NCI-H510A treated with DMSO at 0.1 percent for 48 hours (cell line): ENCODE measurements at places on chromosomes 7 and 10.

DNA sequence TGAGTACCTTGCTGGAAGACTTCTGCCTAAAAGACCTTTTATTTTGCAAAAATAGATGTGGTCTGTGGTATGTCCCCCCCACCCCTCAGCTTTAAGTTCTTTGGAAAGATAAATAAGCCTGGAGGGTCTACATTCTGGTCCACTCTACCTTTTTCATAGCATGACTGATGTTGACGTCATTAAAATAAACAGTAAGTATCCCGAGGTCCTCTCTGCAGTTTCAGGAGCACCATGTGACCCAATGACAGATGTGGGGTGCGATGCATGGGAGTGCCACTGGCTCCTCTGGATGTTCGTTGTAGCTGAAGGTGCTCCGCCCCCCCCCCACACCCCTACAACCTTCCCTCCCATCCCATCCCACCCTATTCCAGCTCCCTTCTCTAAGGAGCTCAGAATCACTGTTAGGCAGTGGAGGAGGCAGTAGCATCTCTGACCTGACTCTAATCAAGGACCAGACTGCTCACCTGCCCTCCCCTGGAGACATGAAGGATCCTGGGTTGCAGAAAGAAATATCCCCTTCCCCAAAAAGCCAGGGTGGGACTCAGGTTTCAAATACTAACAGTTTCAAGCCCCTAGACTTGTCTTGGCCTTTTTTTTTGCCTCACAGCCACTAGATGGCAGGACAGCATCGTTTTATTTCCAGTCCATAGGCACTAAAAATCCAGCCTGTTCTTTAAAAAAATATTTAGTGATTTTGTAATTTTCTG is 25.1 kb downstream of the CASP7 start:
- DNase-seq = peak; percentile 66

DNA sequence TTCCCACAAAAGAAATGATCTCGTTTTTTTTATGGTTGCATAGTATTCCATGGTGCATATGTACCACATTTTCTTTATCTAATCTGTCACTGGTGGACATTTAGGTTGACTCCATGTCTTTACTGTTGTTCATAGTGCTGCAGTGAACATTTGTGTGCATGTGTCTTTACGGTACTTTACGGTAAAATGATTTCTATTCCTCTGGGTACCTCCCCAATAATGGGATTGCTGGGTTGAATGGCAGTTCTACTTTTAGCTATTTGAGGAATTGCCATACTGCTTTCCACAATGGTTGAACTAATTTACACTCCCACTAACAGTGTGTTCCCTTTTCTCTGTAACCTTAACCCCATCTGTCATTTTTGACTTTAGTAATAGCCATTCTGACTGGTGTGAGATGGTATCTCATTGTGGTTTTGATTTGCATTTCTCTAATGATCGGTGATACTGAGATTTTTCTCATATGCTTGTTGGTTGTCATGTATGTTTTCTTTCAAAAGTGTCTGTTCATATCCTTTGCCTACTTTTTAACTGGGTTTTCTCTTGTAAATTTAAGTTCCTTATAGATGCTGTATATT is 37.2 kb downstream of the MKLN1 start:
- no peak for DNase-seq

- no peak for DNase-seq
Measured at GRCh38 chr7:33694006-33694405, 211.3 kb upstream of the BMPER start.

- peak; percentile 31 for DNase-seq
Measured at GRCh38 chr7:15305002-15305600, 256.7 kb downstream of the AGMO start.

DNA sequence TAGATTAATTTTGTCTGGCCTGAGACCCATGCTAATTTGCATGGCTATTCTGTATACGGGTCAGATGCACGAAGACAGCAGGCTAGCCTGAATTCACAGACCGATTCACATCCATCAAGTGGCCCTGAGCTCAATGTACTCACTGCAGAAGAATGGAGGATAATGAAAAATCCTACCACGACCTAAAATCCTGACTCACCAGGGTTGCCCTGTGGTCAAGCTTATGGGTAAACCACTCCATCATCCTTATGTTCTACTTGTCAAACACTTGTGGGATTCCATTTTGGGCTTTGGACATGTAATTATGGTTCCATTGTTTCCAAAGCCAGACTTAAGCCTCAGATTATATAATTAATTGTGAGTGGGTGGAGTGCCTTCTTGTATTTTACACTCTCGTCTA is 110.4 kb upstream of the ZNF438 start:
- DNase-seq = no peak

GRCh38 chr10:551373-552252 is 137.9 kb downstream of the DIP2C start:
- DNase-seq = no peak

DNA sequence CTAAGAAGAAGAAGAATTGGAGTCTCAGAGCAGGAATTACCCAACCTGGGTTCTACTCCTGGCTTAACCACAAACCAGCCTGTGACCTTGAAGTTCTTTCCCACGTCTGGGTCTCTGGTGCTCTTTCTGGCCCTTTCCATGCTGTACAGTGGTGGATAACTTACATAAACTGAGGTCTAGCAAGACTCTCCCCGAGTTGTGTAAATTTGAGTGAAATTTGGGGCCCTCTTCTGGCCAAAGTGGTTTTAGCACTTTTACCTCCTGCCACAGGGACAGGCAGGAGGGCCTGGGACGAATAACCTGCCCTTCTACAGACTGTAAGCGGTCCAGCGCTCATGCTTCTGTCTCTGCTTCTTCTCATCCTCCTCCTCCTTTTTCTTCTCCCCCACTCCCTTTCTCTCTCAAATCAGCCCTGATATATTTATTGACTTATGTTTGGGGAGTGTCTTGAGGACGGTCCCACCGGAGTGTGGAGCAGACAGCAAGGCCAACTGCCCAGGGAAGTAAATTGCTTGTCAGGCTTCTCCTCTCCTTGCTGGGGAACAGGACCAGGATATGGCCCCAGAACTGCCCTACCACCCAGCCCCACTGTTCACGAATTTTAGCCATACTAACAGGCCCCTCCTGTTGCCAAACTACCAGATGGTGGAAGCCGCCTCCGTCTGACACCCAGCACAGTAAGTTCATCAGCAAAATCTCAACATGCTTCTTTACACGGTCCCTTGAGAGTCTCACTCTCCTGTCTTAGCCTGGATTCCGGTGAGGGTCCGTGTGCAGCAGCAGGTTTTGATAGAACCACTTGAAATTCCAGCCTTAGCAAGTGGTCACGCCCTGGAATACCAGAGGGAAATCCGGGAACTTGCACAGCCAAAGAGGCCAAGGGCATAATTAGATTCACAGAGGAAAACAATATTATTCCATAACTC is 4.0 kb upstream of the SH3PXD2A start:
- peak; percentile 80 for DNase-seq

GRCh38 chr7:86963599-86964230 is 95.7 kb downstream of the ELAPOR2 start:
- no peak for DNase-seq

- no peak for DNase-seq
Measured at GRCh38 chr7:96993094-96993865, 12.1 kb upstream of the DLX6 start.

- no peak for DNase-seq
Measured at GRCh38 chr7:129862682-129863081, 90.1 kb downstream of the UBE2H start.

GRCh38 chr10:5741276-5741675 is 56.6 kb downstream of the TASOR2 start:
- DNase-seq = no peak

- DNase-seq = no peak
Measured at GRCh38 chr7:14738086-14738485, 164.5 kb downstream of the DGKB start.

DNA sequence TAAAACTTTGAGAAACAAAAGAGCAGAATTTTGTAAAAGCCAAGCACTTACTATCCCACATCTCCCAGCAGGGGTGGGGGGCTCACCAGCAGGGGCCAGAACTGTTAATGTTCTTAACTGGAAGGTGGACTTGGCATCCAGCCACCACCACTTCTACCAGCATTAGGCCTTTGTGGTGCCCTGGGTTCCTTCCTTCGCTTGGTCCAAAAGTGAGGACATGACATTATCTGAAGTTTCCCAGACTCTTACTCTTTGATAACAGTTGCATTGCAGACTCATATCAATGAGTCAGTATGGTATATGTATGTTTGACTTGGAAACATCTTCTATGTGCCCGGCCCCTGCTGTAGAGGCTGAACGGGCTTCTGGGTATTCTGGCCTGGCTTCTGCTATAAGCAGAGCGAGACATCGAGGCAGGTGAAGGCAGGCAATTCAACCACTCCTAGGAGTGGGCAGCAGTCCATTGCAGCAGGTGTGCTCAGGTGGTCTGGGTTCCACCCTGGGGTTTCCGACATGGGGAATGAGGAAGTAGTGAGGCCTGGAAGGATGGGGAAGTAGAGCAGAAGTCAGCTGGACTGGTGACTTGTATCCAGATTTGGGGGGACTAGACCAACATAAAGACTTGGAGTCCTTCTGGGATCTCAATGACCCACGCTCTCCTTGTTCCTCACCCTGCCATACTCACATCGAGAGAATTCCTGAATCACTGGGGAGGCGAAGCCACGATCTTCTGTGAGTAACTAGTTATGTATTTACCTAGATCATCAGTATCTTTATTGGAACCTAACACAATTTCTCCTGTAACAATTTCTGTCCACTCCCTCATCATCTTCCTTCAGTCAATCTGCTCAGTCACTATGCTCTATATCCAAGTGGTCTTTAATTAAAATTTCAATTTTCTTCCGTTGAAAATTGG is 4.1 kb downstream of the ZNF777 start:
- no peak for DNase-seq

GRCh38 chr10:79382491-79382941 is 35.2 kb downstream of the PPIF start:
- DNase-seq = no peak

DNA sequence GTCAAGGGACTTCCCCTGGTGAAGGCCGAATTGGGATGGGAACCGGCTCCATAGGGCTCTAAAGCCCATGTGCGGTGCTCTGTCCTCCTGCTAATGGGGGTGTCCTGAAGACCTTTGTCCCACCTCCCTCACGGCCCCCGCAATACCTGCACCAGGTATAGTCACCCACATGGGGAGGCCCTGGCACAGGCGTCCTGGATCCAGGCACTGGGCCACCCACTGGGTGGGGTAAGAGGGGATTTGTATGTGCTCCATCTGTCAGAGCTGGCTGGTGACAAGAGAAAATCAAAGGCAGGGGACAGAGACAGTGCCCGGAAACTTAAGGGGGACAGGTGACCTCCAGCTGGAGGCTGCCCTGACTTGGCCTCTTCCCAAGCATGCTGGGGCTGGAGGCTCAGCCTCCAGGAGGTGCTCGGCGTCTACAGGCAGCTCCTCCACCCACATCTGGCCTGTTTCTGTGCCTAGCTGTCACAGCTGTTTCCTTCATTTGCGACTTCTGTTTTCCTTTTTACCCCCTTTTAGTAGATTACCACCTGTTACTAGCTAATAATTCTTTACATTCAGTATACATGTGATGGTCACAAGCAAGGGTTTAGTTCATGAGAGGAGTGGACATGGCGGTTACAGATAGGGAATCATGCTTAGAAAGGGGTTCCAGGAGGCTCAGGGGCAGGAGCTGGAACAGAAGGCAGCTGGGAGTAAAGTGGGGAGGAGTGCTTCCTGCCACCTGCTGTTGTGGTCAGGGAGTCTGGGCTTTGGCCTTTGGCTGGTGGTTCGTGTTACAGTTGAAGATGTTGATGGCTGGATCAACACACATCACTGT is 2.3 kb upstream of the CUZD1 start:
- peak; percentile 87 for DNase-seq

DNA sequence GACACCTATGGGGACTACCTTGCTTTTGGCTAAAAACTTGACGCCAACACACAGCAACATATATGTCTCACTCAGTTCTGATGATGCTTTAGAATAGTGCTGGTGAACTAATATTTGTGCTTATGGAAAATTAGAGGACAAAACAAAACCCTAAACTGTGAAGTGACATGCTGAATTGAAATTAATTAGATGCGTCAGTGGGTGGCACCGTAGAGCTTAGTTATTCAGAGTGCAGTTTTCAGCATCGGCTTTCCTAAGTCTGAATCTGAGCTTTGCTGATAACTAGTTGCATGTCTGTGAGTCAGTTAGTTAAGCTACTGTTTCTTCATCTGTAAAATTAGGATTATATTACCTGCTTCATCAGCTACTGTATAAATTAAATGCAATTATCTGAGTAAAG is 245.0 kb upstream of the SORCS1 start:
- no peak for DNase-seq

- DNase-seq = no peak
Measured at GRCh38 chr7:149718730-149719049, 54.7 kb downstream of the ZNF467 start.

DNA sequence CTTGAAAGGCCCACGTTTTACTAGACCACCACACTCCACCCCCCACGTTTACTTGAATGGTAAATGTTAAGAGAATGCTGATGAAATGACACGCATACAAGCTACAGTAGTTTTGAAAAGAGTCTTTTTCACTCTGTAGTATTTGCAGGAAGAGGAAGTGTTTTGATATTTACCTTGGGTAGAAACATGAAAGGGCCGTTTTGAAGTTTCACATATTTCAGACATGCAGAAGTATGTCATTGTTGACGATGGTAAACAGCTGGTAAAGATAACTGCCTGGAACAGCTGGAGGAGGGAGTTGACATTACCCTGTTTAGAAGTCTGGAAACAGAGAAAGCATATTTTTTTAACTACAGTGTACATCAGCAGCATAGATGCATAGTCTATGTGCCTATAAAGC is 160.7 kb downstream of the NXPH1 start:
- DNase-seq = no peak

- no peak for DNase-seq
Measured at GRCh38 chr10:123565691-123566660, 100.2 kb upstream of the GPR26 start.

DNA sequence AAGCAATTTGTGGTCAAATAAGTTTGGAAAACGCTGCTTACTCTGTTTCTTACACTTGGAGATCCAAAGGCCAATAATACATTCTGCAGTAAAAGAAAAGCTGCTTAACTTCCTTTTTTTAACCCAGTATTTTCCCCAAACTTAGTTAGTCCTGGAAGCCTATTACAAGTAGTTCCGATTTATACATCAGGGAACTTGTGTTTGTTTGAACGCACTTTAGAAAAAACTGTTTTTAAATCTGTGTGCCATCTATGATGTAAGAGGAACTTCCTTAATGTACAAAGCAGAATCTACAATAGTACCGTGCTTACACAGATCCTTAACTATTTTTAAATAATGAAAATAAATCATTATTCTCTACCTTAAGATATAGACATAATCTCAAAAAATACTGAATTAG is 23.0 kb downstream of the SFR1 start:
- DNase-seq = no peak

GRCh38 chr7:46026741-46027140 is 105.7 kb upstream of the IGFBP3 start:
- DNase-seq = no peak

DNA sequence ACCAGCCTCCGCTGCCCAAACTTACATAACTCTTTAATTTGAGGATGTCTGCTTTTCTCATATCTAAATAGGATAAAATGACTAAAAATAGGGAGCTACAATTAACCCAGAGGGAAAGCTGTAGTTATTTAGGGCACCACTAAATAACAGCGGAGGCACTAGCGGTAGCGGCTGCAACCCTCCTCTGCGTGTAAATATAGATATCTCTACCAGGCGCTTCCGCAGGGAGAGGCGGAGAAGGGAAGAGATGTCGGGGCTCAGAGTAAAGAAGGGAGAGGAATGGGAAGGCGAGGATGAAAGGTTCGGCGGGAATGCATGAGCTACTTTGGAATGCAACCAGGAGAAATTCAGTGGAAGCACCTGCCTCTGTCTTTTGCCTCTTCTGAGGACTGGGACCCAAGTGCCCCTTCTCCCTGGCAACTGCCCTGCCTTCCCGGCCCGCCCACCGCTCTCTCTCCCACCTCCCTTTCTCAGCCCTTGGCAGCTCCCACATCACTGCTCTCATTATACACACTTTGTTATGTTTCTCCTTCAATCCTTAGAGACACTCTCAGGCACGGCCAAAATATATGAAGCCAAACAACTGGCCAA is 698.3 kb downstream of the PARD3 start:
- DNase-seq = no peak
